ENCODE measurements at places on chromosomes 12 and 14.

DNA sequence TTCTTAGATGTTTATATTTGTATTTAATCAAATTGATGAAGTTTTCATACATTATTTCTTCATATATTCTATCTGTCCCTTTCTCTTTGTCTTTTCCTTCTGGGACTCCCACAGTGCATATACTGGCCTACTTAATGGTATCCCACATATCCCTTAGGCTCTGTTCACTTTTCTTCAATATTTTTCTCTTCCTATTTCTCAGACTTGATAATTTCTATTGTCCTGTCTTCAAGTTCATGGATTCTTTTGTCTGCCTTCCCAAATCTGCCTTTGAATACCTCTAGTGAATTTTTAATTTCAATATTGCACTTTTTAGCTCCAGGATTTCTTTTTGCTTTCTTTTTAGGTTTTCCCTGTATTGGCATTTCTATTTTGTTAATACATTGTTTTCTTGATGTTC lies 33.4 kb downstream of the IFT81 start:
- no peak for DNase-seq

- DNase-seq = no peak
Measured at GRCh38 chr12:57491393-57492280, 3.8 kb downstream of the MARS1 start.

- DNase-seq = no peak
Measured at GRCh38 chr12:96623155-96623554, 133.8 kb downstream of the CFAP54 start.

DNA sequence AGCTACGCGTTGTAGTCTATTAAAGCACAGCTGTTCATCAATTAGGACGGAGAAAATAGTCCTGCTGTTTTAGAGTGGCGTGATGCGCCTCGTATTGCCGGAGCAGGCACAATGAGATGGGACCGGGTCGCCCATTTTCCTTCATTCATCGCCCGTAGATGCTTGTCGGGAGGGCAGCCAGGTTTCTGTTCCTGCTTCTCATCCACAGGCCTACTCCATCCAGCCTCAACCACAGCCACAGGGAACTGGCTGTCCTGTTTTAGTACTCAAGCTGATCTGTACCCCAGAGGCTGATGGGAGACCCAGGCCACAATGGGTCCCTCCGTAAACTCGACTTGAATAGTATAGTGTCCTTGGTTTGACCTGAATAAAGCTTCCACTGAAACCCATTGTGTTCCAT lies 264.0 kb downstream of the VRK1 start:
- DNase-seq = no peak

GRCh38 chr12:132323171-132324010 lies 6.0 kb downstream of the GALNT9 start:
- DNase-seq = no peak

DNA sequence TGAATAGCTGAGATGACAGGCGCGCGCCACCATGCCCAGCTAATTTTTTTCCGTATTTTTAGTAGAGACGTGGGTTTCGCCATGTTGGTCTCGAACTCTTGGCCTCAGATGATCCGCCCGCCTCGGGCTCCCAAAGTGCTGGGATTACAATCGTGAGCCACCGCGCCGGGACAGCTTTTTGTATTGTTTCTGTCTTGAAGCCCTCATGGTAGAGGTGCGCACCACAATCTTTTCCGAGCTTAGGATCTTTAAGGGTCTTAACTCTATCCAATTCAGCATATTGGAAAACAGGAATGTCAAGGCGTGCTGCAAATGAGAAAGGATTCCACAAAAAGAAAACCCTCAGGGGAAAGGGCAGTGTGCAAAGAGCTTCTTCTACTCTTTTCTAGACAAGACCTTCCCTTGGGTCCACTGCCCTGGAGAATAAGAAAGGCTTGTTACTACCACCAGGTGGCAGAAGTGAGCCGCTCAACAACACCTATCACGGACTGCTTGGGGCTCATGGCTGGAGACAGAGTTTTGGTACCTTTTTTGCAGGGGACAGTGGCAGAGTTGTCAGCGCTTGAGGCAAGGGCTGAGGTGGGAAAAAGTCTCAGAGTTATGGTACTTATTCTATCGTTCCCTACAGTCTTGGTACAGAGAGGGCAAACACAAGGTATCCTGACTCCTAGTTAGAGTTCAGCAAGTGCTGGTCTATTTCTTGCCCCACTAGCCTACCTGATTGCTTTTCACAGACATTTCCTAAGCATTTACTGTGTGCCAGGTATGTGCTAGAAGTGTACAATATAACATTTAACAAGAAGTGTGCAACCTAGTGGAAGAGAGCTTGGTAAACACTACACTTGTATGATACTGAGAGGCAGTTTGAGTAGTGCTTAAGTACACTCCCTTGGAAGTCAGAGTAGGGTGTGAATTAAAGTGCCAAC lies 16.4 kb upstream of the SP7 start:
- peak; percentile 41 for DNase-seq

GRCh38 chr14:77832297-77832696 lies 32.4 kb downstream of the ADCK1 start:
- DNase-seq = no peak

DNA sequence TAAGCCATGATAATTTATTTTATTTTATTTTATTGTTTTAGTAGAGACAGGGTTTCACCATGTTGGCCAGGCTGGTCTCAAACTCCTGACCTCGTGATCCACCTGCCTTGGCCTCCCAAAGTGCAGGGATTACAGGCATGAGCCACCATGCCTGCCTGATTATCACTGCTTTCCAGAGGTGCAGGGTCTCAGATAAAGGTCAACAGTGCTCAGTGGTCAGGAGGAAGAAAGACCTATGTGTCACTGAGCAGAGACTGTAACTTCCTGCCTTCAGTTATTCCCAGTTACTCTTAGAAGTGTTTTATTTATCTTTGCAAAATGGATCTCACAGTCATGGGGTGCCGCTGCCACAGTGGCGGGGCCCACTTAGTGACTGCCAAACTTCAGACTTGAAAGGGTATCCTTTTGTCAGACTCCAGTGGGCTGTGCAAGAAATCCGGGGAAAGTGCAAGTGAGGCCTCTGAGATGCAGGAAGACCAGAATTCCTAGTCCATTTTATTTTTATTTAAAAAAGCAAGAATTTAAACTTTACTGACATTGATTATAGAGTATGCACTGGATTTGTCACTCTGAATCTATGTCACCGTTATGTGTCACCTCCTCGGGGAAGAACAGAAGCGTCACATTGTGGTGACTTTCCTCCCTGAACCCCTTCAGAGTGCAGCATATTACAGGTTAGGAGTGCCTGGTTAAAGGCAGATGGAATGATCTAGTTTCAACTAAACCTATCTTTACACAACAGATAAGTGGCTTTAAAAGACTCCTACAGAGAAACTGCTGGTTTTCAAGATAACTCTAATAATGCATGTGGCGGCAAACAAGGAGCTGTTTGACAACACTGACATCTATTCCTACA lies 59.1 kb upstream of the BICD1 start:
- DNase-seq = no peak

GRCh38 chr14:98417001-98417400 lies 855.0 kb downstream of the BCL11B start:
- DNase-seq = no peak

- no peak for DNase-seq
Measured at GRCh38 chr14:66293533-66294105, 192.6 kb upstream of the CCDC196 start.

DNA sequence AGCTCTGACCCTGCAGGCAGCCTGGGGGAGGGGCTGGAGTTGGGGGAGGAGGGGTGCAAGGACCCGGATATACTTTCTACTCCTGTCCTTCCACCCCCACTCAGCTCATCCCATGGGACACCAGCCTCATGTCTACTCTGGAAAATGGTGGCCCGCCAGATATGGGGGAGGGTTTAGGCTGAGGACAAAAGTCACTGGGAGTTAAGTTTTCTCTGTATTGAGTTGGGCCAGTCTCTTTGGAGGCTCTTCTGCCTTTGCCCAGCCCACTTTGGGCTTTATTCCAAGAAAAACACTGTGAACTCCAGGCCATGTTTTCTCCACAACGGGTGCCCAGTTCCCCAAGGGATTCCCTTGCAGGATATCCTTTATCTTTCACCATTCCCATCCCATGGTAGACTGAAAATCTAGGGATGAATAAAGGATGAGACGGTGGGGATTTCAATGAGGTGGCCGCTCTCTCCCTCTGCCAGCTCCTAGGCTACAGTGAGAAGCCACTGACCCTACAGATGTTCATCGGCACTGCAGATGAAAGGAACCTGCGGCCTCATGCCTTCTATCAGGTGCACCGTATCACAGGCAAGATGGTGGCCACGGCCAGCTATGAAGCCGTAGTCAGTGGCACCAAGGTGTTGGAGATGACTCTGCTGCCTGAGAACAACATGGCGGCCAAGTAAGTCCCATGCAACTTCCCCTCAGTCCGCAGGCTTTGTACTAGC lies 4.9 kb downstream of the NFATC4 start:
- DNase-seq = no peak

DNA sequence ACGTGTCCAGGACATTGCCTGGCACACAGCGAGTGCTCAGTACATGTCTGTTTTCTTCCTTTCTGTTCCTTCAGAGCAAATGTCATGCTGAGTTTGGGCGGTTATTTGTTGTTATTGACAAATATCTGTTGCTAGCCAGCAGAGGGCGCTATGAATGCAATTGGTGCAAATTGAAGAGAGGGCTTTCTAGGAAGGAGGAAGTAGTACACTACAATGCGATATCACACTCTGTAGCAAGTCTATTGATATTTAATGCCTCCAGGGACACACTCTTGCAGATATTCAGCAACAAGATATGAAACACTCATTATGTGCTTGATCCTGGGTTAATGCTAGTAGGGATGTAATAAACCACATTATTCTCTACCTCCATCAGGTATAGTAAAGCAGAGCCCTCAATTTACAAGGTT lies 267.3 kb upstream of the SRRM4 start:
- DNase-seq = peak; percentile 9

DNA sequence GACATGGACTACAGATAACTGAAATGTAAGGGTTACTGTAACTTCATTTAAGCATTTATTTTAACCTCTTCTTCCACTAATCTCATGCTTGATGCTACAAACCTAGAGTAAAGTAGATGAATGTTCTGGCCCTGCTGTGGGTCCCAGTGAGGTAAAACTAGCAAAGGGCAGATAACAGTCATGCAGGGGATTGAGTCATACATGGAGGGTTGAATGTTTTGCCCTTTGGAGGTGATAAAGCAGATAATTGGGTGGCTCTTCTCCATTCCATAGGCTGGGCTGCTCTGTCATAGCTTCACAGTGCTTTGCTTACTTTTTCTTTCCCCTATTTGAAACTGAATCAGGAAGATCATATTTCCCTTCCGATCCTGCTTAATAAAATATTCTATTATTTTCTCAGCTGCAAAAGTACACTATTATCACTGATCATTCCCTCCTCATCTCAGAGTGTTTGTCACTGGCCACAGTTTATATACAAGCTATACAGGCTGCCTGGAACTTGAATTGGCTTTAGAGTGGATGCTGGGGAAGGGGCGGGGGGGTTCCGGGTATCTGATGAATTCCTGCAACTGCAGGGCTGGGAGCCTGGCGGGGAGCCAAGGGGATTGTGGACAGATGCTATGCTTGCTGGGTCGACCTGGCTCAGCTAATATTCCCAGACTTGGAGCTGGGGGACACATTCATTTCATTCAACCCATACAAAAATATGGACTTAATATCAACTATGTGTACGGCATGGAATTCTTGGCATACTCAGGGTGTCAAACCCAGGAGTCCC lies 235.1 kb downstream of the NRXN3 start:
- DNase-seq = no peak

- no peak for DNase-seq
Measured at GRCh38 chr12:66742508-66743367, 63.9 kb upstream of the GRIP1 start.

- DNase-seq = peak; percentile 67
Measured at GRCh38 chr12:116672842-116673516, 64.9 kb downstream of the SPRING1 start.

- DNase-seq = no peak
Measured at GRCh38 chr12:100384559-100384935, 27.7 kb downstream of the SLC17A8 start.

GRCh38 chr14:58292187-58292586 lies 6.2 kb upstream of the ARID4A start:
- no peak for DNase-seq

GRCh38 chr12:108633534-108634248 lies at the start of gene SELPLG:
TSS of gene SELPLG (minus strand) at chr12:108633894. CDS start at chr12:108624307, 9,587 bp downstream.
- DNase-seq = peak; percentile 94

DNA sequence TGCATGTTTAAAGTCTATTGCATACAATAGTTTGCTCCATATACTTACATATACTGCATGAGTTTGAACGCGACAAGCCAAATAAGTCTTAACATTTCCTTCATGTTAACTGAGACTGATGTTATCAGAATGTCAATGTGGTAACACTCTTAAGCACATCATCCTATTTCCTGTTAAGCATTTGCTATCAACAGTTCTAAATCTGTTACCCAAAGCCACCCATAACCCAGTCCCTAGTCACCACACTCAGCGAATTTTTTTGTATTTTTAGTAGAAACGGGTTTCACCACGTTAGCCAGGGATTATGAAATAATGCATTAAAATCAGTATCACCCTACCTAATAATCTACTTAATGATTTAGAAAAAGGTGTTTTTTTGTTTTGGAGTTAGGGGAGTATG lies 39.4 kb downstream of the HNRNPC start:
- DNase-seq = no peak

- no peak for DNase-seq
Measured at GRCh38 chr12:46522071-46522470, 149.5 kb upstream of the SLC38A2 start.

GRCh38 chr12:2960390-2960956 lies 1.3 kb downstream of the TEAD4 start:
- no peak for DNase-seq

DNA sequence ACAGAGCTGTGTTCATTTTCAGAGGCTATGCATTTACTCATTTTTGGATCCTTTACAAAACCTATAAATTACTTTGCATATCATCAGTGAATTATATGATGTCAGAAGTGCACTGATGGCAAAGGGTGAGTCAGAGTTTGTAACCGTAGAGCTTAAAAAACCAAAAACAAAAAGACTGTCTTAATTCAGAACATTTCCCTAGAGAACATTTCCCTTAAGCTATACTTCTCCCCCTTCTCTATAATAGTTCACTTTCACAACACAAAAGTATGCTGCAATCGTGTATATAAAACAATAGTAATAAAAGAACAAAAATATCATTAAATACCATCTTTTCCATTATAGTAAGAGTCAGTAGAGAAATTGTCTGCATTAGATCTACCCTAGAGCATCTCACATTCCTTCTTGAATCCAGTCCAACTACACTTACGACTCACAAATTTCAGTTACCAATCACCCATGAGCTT lies 934.9 kb downstream of the LRFN5 start:
- no peak for DNase-seq

- DNase-seq = no peak
Measured at GRCh38 chr12:93763746-93764147, 86.6 kb downstream of the CRADD start.

DNA sequence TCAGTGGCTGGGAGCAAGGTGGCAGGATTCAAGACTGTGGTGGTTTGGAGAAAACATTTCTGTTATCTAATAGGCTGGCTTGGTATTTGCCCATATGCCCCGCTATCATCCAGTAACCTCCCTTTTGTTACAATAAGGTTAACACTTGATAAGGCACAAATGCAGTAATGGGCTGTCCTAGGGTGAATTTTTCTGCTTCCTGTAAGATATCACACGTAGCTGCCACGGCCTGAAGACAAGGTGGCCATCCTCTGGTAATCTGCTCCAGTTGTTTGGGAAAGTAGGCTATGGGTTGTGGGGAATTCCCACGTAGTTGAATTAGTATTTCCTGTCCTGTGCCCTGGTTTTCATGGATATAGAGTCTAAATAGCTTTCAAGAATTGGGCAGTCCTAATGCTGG lies 23.1 kb downstream of the ANG start:
- DNase-seq = no peak

GRCh38 chr14:69259168-69259526 lies 811 bp upstream of the GALNT16 start:
- no peak for DNase-seq
